B cell (primary cell): ENCODE measurements at places on chromosomes 6 and 20.

GRCh38 chr6:73712535-73713173 is 16.7 kb downstream of the CD109 start:
- no peaks in the 10 kb centered on the region for H3K27me3 ChIP-seq
- H3K4me3 ChIP-seq = no peak overlapping the region
- no peak overlapping the region for H3K27ac ChIP-seq
- DNase-seq = no peak
- peaks cover 3% of the 10 kb centered on the region for H3K4me1 ChIP-seq
- H3K36me3 ChIP-seq = no peaks in the 10 kb centered on the region

DNA sequence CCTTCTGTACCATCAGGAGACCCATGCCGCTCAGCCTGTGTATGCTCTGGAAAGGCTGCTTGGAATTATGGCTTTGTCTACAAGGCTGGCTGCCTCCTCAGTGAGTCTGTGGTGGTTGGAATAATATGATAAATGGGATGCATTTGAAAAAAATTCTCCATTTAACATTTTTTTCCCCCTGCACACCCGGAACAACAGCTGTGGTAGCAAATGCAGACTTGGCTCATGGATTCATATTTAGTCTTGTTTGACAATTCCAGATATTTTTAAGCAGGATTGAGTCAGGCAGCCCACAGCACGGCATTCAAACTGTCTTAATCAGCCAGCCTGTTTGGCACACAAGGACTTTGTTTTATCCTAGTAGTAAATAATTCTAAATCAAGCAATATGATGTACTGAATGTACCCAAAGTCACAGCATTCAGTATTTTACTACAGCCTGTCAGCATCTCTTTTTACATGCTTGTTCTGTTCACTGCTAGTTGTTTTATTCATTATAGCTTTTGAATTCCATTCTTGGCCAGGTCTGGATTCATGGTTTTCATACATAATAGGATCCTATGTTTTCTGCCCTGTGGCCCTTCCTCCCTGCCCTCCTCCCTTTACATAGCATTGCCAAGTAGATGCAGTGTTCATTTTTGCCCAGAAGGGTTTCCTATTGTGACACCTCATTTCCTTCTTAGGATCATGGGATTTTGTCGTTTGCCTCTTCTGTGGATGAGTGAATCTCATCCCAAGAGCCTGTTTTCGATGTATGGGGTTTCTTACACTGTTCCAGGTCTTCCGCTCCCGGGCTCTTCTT is 68.1 kb downstream of the LRRC1 start:
- no peaks in the 10 kb centered on the region for H3K4me1 ChIP-seq
- no peak overlapping the region for H3K4me3 ChIP-seq
- no peak overlapping the region for H3K27ac ChIP-seq
- DNase-seq = no peak

GRCh38 chr20:33900521-33901131 is 89.5 kb downstream of the CHMP4B start:
- H3K36me3 ChIP-seq = no peaks in the 10 kb centered on the region
- H3K27ac ChIP-seq = no peak overlapping the region
- H3K4me3 ChIP-seq = no peak overlapping the region
- no peaks in the 10 kb centered on the region for H3K4me1 ChIP-seq
- no peak for DNase-seq
- no peaks in the 10 kb centered on the region for H3K27me3 ChIP-seq

DNA sequence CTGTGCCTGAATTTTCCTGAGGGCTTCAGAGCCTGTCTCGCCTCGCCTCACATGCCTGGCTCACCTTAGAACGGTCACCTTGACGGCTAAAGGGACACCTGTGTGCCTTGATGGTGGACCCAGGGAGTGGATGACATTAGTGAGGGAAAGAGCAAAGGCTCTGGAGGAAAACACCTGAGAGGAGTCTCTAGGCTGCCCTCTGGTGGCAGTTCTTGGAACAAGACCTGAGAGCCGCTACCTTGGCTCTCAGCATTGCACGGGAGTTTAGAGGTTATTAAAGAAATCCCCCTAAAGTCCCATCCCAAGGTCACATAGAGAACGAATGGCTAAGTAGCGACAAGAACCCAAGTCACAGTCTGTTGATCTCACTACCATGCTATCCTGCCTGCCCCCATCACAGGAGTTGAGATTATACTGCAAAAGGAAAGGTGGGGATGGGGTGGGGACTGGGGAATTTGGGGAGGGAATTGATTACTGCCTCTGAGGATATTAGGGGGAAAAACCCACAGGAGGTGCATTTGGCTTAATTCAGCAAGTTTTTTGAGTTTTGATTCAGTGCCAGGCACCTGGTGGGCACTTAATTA is 7.9 kb upstream of the CDSN start:
- no peaks in the 10 kb centered on the region for H3K27me3 ChIP-seq
- H3K27ac ChIP-seq = no peak overlapping the region
- peaks cover 3% of the 10 kb centered on the region for H3K4me1 ChIP-seq
- DNase-seq = peak; percentile 79
- H3K36me3 ChIP-seq = no peaks in the 10 kb centered on the region

DNA sequence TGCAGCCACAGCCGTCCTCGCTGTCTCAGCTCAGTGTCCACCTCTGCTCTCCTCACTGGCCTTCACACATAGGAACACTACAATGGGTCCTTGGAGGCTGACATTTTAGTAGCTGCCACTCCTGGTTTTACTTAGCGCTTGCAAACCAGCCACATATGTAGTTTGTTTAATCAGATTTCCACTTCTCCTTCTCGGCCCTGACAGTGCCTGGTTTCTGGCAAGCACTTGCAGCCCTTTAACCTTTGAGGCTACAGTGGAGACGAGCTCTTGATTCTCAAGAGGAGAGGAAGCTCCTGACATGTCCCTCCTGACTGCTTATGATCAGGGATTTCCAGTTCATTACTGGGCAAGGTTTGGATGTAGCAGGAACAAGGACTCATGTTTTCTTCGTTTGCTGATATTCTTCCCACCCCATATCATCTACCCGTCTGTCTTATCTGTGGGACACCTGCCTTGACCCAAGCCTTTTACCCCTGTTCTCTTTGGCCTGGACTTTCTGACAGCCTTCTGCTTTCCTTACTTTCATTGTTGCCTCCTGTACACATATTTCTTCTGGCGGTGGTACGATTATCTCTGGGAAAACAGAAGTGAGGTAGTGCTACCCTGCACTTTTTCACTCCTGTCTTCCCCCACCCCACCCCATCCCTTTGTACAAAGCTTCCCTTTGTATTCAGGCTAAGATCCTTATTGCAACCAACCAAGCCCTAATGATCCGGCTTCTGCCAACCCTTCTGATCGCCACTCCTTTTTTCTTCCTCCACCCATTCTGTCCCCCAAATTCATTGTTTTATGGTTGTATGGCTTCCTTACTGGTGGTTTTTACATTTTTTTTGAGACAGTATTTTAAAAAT is 31.2 kb downstream of the CEP43 start:
- no peak overlapping the region for H3K27ac ChIP-seq
- H3K36me3 ChIP-seq = peaks cover 63% of the 10 kb centered on the region
- no peak overlapping the region for H3K4me3 ChIP-seq
- no peaks in the 10 kb centered on the region for H3K4me1 ChIP-seq

- peak overlapping the region; percentile 99 for H3K27ac ChIP-seq
- no peaks in the 10 kb centered on the region for H3K27me3 ChIP-seq
- peak; percentile 77 for DNase-seq
- no peaks in the 10 kb centered on the region for H3K36me3 ChIP-seq
These were observed 18.9 kb upstream of the HLA-DOA start for GRCh38 chr6:33028220-33028849.
